ENCODE measurements at places on chromosomes 6 and 20.

- no peak overlapping the region for H3K4me3 ChIP-seq
- H3K27ac ChIP-seq, result no peak overlapping the region
- no peak for DNase-seq
- H3K27me3 ChIP-seq, result no peaks in the 10 kb centered on the region
- H3K36me3 ChIP-seq, result no peaks in the 10 kb centered on the region
These were observed 53.4 kb downstream of the SLC24A3 start for GRCh38 chr20:19265646-19266374.

- DNase-seq, result no peak
- H3K36me3 ChIP-seq, result no peaks in the 10 kb centered on the region
- H3K4me3 ChIP-seq, result no peak overlapping the region
- H3K4me1 ChIP-seq, result no peaks in the 10 kb centered on the region
- no peaks in the 10 kb centered on the region for H3K27me3 ChIP-seq
These were observed 541.0 kb upstream of the SPTLC3 start for GRCh38 chr20:12467758-12468157.

- H3K4me1 ChIP-seq, result peaks cover 6% of the 10 kb centered on the region
- H3K27me3 ChIP-seq, result no peaks in the 10 kb centered on the region
- H3K36me3 ChIP-seq, result no peaks in the 10 kb centered on the region
- no peak overlapping the region for H3K27ac ChIP-seq
These were observed 32.4 kb upstream of the TPBG start for GRCh38 chr6:82331031-82331773.

- DNase-seq, result no peak
- peaks cover 31% of the 10 kb centered on the region for H3K36me3 ChIP-seq
- no peaks in the 10 kb centered on the region for H3K27me3 ChIP-seq
- H3K27ac ChIP-seq, result no peak overlapping the region
- H3K4me1 ChIP-seq, result no peaks in the 10 kb centered on the region
These were observed 10.4 kb upstream of the TDRD6 start for GRCh38 chr6:46677314-46677654.

GRCh38 chr6:159249752-159250151 lies 80.6 kb downstream of the FNDC1 start:
- no peak for DNase-seq
- no peaks in the 10 kb centered on the region for H3K27me3 ChIP-seq
- no peak overlapping the region for H3K27ac ChIP-seq
- no peak overlapping the region for H3K4me3 ChIP-seq
- no peaks in the 10 kb centered on the region for H3K4me1 ChIP-seq

- no peaks in the 10 kb centered on the region for H3K4me1 ChIP-seq
- H3K36me3 ChIP-seq, result no peaks in the 10 kb centered on the region
- no peak overlapping the region for H3K4me3 ChIP-seq
- no peak for DNase-seq
- H3K27ac ChIP-seq, result no peak overlapping the region
These were observed 122.1 kb downstream of the PDSS2 start for GRCh38 chr6:107337191-107337741.

GRCh38 chr6:18532139-18532538 lies 145.0 kb downstream of the RNF144B start:
- no peaks in the 10 kb centered on the region for H3K36me3 ChIP-seq
- no peaks in the 10 kb centered on the region for H3K27me3 ChIP-seq
- no peak overlapping the region for H3K27ac ChIP-seq
- DNase-seq, result no peak
- H3K4me3 ChIP-seq, result no peak overlapping the region

GRCh38 chr6:101394936-101395335 lies 1.4 kb downstream of the GRIK2 start:
- H3K4me3 ChIP-seq, result no peak overlapping the region
- no peak for DNase-seq
- H3K4me1 ChIP-seq, result no peaks in the 10 kb centered on the region
- no peak overlapping the region for H3K27ac ChIP-seq

GRCh38 chr6:81754906-81755305 lies 2.4 kb upstream of the TENT5A start:
- H3K27me3 ChIP-seq, result no peaks in the 10 kb centered on the region
- no peak overlapping the region for H3K4me3 ChIP-seq
- H3K27ac ChIP-seq, result no peak overlapping the region

DNA sequence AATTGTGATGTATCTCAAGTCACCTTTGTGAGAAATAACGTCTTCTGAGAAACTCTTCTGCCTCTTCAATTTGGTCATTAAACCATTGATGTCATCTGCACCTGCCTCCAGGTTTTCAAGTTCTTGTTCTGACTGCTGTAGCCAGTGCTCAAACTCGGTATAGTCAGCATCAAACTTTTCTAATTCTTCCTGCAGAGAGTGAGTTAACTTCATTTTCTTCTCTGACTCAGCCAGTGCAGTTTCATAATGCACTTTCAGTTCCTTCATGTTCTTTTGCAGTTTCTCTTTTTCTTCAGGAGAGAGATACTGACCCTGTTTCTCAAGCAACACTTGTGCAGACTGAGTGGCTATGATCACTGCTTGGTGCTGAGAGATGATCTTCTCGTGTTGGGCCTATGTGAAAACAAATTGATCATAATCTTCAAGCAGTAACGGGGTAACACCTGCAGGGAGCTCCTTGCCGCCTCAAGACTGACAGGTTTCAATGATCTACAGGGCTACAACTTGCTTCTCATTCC lies 48.8 kb downstream of the DST start:
- peaks cover 83% of the 10 kb centered on the region for H3K36me3 ChIP-seq
- DNase-seq, result no peak
- H3K27ac ChIP-seq, result no peak overlapping the region
- H3K27me3 ChIP-seq, result no peaks in the 10 kb centered on the region

GRCh38 chr6:36826520-36827227 lies 12.6 kb downstream of the CPNE5 start:
- H3K36me3 ChIP-seq, result no peaks in the 10 kb centered on the region
- peak overlapping the region; percentile 75 for H3K27ac ChIP-seq
- H3K27me3 ChIP-seq, result no peaks in the 10 kb centered on the region
- DNase-seq, result no peak
- no peak overlapping the region for H3K4me3 ChIP-seq

DNA sequence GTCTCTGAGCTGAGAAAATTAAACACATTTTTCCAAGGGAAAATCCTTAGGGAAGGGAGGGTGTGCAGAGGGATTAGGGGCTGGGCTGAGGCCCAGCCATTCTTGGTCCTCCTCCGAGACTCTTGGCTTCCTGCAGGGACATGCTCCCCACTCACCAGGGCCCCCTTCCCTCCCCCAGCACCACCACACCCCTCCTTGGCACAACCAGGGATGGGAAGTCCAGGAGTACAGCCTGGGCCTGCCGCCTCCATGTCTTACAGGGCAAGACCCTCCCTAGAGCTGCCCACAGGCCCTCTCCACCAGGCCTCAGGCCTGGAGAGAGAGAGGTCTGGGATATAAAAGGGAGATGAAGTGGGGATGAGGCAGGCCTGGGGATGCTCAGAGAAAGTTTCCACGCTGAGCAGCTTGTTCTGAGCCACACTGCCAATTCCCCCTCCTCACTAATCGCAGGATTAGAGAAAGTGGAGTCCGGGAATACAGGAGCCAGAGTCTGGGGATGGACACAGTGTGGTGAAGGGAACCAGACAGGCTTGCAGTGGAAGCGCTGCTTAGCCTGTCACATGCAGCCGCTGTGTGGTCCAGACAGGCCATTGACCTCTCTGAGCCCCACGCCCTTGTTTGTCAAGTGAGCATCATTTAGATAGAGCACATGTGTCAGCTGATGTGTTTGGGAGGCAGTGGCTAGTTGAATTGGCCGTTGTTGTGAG lies 105.5 kb downstream of the MRPL14 start:
- H3K36me3 ChIP-seq, result no peaks in the 10 kb centered on the region
- peaks cover 34% of the 10 kb centered on the region for H3K4me1 ChIP-seq
- H3K27ac ChIP-seq, result peak overlapping the region; percentile 55
- no peaks in the 10 kb centered on the region for H3K27me3 ChIP-seq
- H3K4me3 ChIP-seq, result no peak overlapping the region
- no peak for DNase-seq

DNA sequence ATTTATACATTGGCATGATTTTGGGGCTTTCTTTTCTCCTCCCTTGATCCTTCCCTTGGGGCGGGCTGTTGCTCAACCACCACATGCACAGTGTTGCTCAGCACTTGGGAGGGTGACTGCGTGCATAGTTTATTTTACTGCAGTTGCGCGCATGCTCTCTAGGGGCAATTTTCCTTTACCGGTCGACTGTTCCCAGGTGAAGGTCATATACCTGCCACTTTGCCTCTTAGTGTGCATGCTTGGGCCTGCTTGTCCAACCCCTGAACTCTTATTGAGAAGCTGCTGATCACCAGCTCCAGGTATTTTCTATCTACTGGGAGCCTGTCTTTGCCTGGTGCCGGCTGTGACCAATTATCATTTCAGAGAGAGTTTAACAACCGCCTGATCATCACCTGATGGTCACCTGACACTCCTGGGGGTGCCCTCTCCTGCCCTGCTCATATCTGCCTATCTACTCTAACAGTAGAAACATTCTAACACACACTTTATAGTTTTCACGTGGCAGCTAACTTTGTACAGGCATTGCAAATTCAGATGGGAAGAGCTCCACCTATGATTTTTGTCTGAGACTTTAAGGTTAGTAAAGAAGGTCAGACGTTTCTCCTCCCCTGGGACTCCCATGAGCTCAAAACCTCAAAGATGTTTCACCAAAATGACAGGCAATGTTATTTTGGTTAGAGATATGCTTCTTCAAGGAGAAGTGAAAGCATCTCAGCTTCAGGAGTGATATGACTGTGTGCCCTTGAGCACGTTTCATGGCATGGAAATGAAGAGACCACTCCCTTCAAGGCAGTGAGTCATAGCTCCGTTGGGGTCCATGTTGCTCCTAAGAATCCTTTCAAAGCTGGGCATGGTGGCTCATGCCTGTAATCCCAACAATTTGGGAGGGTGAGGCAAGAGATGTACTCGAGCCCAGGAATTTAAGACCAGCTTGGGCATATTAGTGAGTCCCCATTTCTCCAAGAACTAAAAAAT lies 227.5 kb upstream of the MYLIP start:
- no peaks in the 10 kb centered on the region for H3K36me3 ChIP-seq
- H3K4me1 ChIP-seq, result peaks cover 22% of the 10 kb centered on the region
- H3K27ac ChIP-seq, result peak overlapping the region; percentile 84
- DNase-seq, result no peak

GRCh38 chr20:35006009-35006408 lies 50.3 kb downstream of the MYH7B start:
- peaks cover 100% of the 10 kb centered on the region for H3K36me3 ChIP-seq
- no peaks in the 10 kb centered on the region for H3K4me1 ChIP-seq
- DNase-seq, result no peak
- H3K27me3 ChIP-seq, result no peaks in the 10 kb centered on the region
- H3K27ac ChIP-seq, result no peak overlapping the region

- H3K36me3 ChIP-seq, result no peaks in the 10 kb centered on the region
- H3K27me3 ChIP-seq, result no peaks in the 10 kb centered on the region
- H3K27ac ChIP-seq, result no peak overlapping the region
- peaks cover 7% of the 10 kb centered on the region for H3K4me1 ChIP-seq
These were observed 249.7 kb downstream of the TTLL2 start for GRCh38 chr6:167574431-167575151.

- no peaks in the 10 kb centered on the region for H3K27me3 ChIP-seq
- H3K36me3 ChIP-seq, result peaks cover 8% of the 10 kb centered on the region
- peak overlapping the region; percentile 40 for H3K4me3 ChIP-seq
- no peak for DNase-seq
- H3K27ac ChIP-seq, result peak overlapping the region; percentile 78
These were observed 36.5 kb downstream of the ATP9A start for GRCh38 chr20:51731731-51732095.

- DNase-seq, result no peak
- no peak overlapping the region for H3K4me3 ChIP-seq
- no peaks in the 10 kb centered on the region for H3K36me3 ChIP-seq
- H3K27me3 ChIP-seq, result no peaks in the 10 kb centered on the region
- no peak overlapping the region for H3K27ac ChIP-seq
These were observed 560.4 kb upstream of the SYNCRIP start for GRCh38 chr6:86203044-86203443.

DNA sequence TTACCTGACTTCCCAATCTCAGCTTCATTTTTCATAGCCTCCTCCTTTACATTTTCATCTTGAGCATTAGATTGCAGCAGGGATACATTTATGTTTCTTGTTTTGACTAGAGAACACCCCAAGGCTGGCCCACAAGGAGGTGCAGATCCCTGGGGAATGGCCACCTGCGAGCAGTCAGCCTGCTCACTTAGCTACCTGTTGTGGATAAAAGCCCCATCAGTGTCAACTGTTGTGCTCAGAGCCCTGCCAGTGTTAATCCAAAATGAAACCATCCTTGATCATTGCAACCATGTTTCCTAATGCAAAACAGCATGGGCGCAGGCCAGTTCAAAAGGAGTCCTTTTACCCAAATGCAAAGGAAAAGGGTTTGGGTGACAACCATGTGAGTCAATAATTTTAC lies 50.8 kb downstream of the CNR1 start:
- no peaks in the 10 kb centered on the region for H3K36me3 ChIP-seq
- H3K4me1 ChIP-seq, result no peaks in the 10 kb centered on the region
- no peaks in the 10 kb centered on the region for H3K27me3 ChIP-seq
- no peak overlapping the region for H3K27ac ChIP-seq
- no peak overlapping the region for H3K4me3 ChIP-seq

- no peaks in the 10 kb centered on the region for H3K36me3 ChIP-seq
- no peaks in the 10 kb centered on the region for H3K4me1 ChIP-seq
- DNase-seq, result no peak
- no peak overlapping the region for H3K4me3 ChIP-seq
- no peak overlapping the region for H3K27ac ChIP-seq
These were observed 37.0 kb upstream of the SAMHD1 start for GRCh38 chr20:36988494-36988966.

- H3K27me3 ChIP-seq, result no peaks in the 10 kb centered on the region
- no peak overlapping the region for H3K4me3 ChIP-seq
- no peak overlapping the region for H3K27ac ChIP-seq
- no peaks in the 10 kb centered on the region for H3K4me1 ChIP-seq
- H3K36me3 ChIP-seq, result no peaks in the 10 kb centered on the region
- no peak for DNase-seq
These were observed 65.4 kb upstream of the BEND6 start for GRCh38 chr6:56889492-56889891.

- DNase-seq, result no peak
- no peaks in the 10 kb centered on the region for H3K36me3 ChIP-seq
- no peaks in the 10 kb centered on the region for H3K27me3 ChIP-seq
These were observed 31.0 kb upstream of the GSTA5 start for GRCh38 chr6:52871621-52872020.

DNA sequence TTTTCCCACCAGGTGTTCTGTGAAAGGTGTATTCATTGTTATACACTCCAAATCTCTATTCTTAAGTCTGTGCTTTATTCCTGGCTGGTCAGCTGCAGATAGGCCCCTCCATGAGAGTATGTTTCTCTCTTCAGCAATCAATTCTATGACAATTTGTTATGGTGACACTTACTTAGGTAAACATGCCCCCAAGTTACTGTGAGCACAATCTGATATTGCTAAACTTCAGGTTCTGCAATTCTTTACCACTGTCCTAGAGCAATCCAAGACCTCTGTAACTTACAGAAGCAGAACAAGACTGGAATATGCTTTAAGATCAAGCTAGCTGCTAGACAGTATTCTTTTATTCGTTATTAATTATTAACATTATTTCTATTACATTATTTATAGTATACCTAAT lies 391.9 kb downstream of the FRK start:
- H3K36me3 ChIP-seq, result no peaks in the 10 kb centered on the region
- H3K4me1 ChIP-seq, result no peaks in the 10 kb centered on the region

Measured in esophagus squamous epithelium (tissue), 5 donors.